Globus pallidus (tissue), 1 donor: ENCODE measurements at places on chromosomes 16 and 17.

DNA sequence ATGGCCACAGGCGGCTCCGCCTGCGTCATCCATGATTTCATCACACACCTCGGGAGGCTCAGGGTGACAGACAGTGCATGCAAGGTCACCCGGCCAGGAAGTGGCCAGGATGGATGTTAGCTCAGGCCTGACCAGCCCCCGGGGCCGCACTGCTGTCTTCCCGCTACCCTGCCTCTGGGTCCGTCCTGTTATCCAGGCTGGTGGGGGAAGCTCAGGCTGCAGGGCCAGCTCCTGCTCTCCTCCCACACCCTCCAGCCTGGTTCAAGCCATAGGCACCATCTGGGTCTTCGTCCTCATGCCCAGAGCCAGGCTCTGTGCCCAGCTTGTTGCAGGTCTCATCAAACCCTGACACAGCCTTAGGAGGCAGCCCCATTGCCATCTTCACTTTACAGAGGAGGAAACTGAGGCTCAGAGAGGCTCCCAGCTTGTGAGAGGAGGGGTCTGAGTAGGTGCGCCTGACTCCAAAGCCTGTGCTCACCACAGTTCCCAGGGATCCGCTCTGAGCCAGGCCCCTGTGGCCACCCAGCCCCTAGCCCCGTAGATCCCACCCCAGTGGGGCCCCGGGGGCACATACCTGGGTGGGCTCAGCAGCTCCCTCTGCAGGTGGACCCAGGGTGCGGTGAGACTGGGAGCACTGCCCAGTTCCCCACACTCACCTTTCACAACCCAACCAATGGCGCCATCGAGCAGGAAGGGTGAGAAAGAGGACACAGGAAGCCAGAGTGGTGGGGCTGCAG lies 412 bp upstream of the ADGRG3 start:
- no peak for DNase-seq

GRCh38 chr16:82672676-82673075 lies 45.9 kb downstream of the CDH13 start:
- no peak for DNase-seq

- no peak for DNase-seq
Measured at GRCh38 chr17:47423406-47424295, 99.9 kb downstream of the EFCAB13 start.

DNA sequence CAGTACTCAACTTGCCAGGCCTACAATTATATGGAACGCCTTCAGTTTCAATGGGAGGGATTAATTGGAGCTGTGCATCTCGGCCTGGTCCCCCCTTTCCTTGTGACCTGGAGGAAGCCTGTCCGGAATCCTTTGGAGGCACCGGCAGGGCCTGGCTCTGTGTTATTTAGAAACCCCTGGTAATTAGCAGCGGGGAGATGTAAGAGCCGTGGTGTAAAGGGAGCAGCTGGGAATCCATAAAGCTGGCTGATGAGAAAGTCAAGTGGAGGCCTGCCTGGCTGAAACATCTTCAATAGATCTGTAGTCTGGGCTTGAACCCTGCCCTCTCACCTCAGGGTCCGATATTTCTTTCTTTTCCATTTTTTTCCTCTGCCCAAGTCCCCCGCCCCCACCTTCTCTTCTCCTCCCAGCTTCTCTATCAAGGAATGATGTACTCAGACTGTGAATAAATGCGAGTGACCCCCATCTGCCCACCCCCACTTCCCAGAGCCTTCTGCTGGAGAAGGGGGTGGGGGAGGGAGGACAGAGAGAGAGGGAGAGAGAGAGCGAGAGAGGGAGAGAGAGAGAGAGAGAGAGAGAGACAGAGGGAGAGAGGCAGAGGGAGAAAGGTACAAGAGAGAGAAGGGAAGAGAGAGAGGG lies 495.5 kb upstream of the ZFHX3 start:
- no peak for DNase-seq

DNA sequence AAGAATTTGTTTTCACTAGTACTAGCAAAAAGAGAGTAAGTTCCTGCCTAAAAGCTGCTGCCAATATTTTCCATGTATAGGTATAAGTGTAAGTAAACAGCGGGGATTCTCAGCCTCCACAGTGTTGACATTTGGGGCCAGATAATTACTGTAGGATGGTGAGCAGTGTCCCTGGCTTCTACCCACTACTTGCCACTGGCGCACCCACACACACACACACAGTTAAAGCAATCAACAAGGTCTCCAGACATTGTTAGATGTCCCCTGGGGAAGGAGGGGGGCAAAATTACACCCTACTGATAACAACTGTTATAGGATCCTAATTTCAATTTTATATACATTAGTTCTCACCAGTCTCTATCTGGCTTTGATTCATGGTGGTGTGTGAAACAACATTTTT lies 417.0 kb upstream of the PSMD7 start:
- DNase-seq = no peak

DNA sequence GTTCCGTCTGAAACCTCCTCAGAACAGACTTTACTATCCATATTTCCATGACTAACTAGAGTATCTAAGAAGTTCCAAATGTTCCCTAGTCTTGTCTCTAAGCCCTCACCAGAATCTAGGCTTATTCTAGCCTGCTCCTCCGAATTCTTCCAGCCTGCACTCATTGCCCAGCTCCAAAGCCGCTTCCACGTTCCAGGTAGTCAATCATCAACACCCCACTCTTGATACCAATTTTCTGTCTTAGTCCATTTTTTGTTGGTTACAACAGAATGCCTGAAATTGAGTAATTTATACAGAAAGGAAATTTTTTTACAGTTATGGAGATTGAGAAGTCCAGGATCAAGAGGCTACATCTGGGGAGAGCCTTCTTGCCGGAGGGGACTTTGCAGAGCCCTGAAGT lies 21.1 kb downstream of the SLC38A8 start:
- DNase-seq = no peak

GRCh38 chr16:79013930-79014660 lies 586.4 kb downstream of the MAF start:
- no peak for DNase-seq

DNA sequence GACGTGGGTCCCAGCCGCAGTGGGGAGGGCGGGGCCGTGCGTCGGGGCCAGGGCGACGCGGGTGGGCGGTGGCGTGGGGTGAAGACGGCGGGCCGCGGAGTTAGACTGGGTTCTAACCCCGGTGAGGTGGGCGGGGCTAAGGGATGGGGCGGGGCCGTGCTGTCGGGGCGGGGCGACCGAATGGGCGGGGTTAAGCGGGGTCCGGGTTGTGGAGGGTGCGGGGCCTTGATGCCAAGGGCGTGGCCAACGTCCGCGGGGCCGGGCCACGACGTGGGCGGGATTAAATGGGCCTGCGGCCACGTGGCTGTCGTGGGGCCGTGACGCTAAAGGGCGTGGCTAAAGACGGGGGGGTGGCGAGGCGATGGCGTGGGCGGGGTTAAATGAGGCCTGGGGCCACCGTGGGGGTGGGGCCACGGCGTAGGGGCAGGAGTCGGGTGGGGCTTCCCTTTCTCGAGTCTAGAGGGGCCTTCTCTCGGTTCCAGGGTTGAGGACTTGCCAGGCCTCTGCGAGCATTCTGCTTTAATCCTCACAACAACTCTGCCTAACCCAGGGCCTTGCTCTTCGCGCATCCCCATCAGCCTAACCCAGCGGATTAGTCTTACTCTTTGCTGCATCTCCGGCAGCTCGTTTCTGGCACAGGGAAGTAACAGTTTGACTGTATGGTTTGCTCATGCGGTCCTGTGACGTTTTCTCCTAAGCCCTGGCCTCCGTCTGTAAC lies 739 bp downstream of the TCF25 start:
- peak; percentile 96 for DNase-seq

DNA sequence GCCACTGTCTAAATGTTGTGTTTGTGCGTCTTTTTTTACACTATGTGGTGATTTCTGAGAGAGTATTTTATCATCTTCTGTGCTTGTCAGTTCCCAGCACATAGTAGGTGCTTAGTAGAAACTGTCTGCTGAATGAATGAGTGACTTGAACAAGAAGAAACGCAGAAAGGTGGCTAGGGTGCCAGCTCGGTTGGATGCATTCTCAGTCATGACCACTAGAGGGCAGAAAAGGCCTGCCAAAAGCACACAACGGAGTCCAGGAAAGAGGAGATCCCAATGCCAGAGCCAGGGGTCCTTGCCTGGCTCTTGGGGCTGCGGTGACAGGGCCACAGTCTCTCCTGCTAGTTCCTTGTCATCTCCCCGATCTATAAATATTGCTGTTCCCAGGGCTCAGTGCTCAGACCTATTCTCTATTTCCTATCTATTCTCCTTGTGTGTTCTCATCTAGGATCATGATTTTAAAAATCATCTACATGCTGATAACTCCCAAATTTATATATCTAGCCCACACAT lies 57.3 kb upstream of the CCL1 start:
- peak; percentile 48 for DNase-seq

DNA sequence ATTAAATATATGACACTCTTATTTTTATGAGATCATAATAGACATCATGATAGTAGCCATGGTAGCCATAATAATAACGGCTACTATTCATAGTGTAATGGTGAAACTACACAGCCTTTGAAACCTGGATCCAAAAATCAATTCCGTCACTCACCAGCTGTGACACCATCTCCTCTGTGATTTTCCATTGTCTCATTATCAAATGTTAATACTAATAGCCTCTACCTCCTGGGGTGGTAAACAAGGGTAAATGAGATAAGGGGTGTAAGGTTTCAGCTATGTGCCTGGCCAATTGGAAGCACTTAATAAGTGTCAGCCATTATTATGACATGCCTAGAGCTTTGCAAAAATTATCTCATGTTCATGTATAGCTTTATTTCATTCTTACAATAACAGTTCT lies 88.6 kb downstream of the CACNG3 start:
- no peak for DNase-seq

GRCh38 chr17:38547444-38547843 lies 58.3 kb downstream of the SRCIN1 start:
- DNase-seq = no peak

GRCh38 chr16:30417529-30418349 lies 10.3 kb downstream of the ZNF771 start:
- DNase-seq = peak; percentile 69

DNA sequence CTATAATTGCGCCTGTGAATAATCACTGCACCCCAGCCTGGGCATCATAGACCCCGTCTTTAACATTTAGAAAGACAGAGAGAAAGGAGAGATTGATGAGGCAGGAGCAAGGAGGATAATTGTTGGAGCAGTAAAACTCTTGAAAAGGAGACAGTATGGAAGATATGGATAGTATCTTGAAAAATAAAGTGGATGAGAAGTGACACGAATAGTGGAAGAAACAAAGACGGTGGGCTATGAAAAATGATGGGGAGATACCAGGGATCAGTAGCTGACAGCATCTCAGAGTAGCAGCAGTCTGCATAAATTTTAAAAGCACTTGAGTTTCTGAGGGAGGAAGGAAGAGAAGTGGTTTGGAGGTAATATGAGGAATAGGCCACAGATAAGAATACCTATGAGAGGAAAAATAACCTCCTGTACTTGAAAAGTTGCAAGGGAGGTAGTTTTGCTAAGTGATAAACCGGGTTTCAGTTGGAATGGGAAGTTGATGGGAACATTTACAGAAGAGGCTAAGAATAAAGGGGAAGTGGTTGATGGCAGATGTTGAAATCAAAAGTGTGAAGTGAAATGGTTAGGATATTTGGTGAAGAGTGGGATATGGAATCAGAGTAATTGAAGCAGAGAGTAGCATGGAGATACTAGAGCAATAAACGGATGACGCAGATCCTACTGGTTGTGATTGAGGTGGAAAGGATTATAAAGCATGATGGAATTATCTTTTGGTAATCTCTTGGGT lies 1.8 kb upstream of the PPM1D start:
- DNase-seq = no peak

DNA sequence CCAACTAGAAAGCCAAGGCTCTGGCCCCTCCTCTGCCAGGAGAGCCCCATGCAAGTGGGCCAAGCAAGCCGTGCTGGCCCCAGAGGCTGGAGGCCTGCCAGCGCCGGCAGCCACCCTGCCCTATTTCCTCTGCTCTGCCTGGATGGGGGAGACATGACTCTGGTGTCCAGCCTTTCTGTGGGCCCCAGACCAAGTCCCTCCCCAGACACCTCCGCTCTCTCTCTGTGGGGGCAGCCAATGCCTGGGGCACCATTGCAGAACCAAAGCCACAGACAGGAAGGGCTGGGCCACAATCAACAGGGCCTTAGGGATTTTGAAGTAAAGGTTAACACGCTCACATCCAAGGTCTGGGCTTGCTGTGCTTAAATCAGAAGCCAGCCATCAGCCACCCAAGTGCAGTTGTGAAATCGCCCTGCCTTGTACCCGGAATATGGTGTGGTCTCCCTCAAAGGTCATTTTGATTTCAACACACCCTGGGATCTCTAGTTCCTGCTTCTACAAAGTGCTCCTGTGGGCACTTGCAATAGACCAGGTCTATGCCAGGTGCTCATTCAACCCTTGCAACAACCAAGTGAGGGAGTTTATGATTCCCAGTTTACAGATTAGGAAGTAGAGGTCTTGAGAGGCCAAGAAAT lies 63.5 kb upstream of the TEX2 start:
- DNase-seq = no peak

GRCh38 chr17:56121191-56122051 lies 31.9 kb upstream of the ANKFN1 start:
- no peak for DNase-seq

DNA sequence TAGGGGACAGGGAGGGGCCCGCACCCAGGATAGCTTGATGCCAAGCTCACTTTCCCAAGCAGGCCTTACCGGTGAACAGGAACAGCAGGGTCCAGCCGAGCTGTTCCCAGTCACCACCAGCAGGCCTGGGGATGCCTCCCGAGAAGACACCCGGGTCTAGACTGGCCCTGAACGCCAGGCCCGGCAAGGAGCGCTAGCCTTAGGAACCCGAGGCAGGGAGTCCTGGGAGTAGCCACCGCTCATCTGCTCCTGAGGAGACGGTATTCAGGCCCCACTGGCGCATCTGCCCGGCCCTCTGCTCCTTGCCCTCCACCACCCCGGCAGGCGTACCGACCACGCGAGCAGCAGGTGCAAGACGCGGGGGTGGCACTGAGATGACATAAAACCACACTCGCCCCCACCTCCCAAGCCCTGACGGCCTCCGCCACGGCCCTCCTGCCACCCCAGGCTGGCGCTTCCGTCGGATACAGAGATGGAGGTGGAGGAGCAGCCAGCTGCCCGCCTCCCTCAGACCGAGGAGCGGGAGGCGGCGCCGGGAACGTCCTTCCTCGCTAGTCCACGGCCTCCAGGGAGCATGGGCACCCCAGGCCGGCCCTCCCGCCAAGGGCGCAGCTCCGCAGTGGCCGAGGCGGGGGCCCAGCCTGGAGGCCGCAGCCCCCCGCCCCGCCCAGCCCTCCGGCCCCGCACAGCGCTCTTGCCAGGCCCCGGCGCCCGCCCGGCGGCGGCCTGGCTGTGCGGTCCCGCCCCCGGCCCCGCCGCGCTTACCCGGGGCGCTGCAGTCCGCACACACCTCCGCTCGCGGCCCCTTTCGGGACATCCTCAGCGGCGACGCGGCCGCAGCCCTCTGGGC lies 661 bp downstream of the GIT1 start:
- no peak for DNase-seq

GRCh38 chr17:17422641-17423040 lies 54.2 kb upstream of the MED9 start:
- no peak for DNase-seq

DNA sequence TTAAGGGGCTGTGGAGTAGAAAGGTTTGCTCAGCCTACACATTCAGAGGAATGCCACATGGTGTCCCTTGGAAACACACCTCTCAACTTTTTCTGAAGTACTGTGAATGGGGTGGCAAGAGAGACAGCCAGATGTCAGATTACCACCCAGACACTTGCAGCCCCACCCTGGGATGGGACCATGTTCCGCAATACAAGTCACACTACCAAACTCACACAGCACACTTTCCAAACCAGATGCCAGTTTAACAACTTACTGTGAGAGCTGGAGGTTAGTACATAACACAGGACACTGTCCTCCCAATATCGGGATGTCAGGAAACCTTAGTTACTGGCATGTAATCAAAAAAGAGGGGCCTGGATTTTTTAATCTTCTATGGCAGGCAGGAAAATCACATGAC lies 7.9 kb downstream of the USP7 start:
- DNase-seq = no peak
